Activated CD8-positive, alpha-beta T cell treated with anti-CD3 and anti-CD28 coated beads for 36 hours (primary cell): ENCODE measurements at places on chromosomes 2 and 18. TPM values are rescaled to one million over a fixed set of nuclear protein-coding genes. Genes with fewer than 3 reads are reported as not detected.

GRCh38 chr2:241443486-241444223 is 64.7 kb downstream of the STK25 start:
- H3K27ac ChIP-seq = peak overlapping the region; percentile 79
- H3K4me3 ChIP-seq = peak overlapping the region; percentile 53

GRCh38 chr18:11322716-11323115 is 173.3 kb upstream of the PIEZO2 start:
- no peak for DNase-seq
- no peaks in the 10 kb centered on the region for H3K36me3 ChIP-seq
- H3K4me1 ChIP-seq = peaks cover 7% of the 10 kb centered on the region
- H3K27me3 ChIP-seq = no peaks in the 10 kb centered on the region
- H3K4me3 ChIP-seq = no peak overlapping the region

GRCh38 chr2:62458671-62459081 is 47.3 kb downstream of the TMEM17 start:
- H3K4me3 ChIP-seq = no peak overlapping the region
- H3K27ac ChIP-seq = no peak overlapping the region
- DNase-seq = no peak
- H3K27me3 ChIP-seq = peaks cover 8% of the 10 kb centered on the region
- no peaks in the 10 kb centered on the region for H3K36me3 ChIP-seq

DNA sequence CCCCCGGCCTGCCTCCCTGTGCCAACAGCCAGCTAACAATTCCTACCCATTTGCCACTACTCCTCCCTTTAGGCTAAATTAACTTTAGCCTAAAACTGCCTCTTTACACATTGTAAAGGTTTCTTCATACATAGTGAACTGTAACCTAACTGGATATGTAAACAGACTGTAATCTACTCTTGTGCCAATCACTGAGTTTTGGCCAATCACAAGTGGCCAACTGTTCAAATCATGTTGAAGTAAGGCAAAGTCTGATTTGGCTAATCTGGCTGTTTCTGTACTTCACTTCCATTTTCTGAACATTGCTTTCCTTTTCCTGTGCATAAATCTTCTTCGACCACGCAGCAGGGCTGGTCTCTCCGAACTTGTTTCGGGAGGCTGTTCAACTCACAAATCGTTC is 103.6 kb upstream of the LYPD6 start:
- no peaks in the 10 kb centered on the region for H3K4me1 ChIP-seq
- peaks cover 25% of the 10 kb centered on the region for H3K27me3 ChIP-seq
- H3K27ac ChIP-seq = no peak overlapping the region
- DNase-seq = no peak

GRCh38 chr2:201882353-201883090 is 76.2 kb downstream of the CDK15 start:
- DNase-seq = peak; percentile 3
- H3K27me3 ChIP-seq = peaks cover 48% of the 10 kb centered on the region
- H3K36me3 ChIP-seq = no peaks in the 10 kb centered on the region

- H3K4me1 ChIP-seq = no peaks in the 10 kb centered on the region
- no peak for DNase-seq
- no peak overlapping the region for H3K27ac ChIP-seq
Observed at GRCh38 chr2:69166465-69166811, 153.5 kb downstream of the ANTXR1 start.

DNA sequence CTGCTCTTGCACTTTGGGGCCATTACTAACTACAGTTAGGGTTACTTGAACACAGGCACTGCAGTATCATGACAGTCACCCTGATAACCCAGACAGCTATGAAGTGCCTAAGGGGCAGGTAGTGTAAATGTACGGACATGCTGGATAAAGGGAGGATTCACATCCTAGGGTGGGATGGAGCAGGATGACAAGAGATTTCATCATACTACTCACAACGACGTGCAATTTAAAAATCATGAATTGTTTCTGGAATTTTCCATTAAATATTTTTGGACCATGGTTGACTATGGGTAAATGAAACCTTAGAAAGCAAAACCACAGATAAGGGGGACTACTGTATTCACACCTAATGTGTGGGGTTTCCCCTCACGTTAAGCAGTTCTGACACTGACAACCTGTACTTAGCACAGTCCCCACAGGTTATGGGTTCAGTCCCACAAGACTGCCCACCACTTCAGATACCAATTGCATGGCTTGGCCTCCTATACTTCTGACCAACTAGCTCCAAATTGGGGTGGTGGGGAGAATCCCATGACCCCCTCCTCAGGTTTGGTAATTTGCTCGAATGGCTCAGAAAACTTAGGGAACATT is 75.8 kb downstream of the NAT8 start:
- no peaks in the 10 kb centered on the region for H3K27me3 ChIP-seq
- H3K4me1 ChIP-seq = no peaks in the 10 kb centered on the region
- no peaks in the 10 kb centered on the region for H3K36me3 ChIP-seq
- H3K27ac ChIP-seq = no peak overlapping the region
- DNase-seq = no peak

- no peaks in the 10 kb centered on the region for H3K36me3 ChIP-seq
- no peaks in the 10 kb centered on the region for H3K4me1 ChIP-seq
- H3K4me3 ChIP-seq = no peak overlapping the region
- no peak overlapping the region for H3K27ac ChIP-seq
- H3K27me3 ChIP-seq = peaks cover 5% of the 10 kb centered on the region
Observed at GRCh38 chr2:144826105-144826504, 306.2 kb upstream of the ZEB2 start.

GRCh38 chr2:175180701-175181103 is 808 bp downstream of the ATP5MC3 start:
- H3K36me3 ChIP-seq = peaks cover 48% of the 10 kb centered on the region
- peaks cover 38% of the 10 kb centered on the region for H3K4me1 ChIP-seq
- peak overlapping the region; percentile 93 for H3K4me3 ChIP-seq
- peak overlapping the region; percentile 95 for H3K27ac ChIP-seq

DNA sequence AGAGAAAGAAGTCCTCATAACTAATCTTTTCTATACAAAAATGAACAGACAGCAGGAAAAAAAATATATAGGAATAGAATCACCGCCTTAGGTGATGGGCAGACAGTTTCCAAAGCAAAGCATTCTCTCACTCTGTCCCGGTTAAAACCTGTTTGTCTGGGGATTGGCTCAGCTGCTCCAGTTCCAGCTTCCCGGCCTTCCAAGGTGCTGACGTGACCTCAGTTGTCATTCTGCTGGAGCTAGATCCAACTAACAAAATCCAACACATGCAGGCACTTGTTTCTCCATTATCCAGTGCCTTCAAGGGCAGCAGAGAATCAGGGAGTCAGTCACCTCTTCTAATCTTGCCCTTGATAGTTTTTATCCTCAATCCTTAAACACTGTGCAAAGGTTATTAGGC is 52.8 kb downstream of the IKZF2 start:
- H3K36me3 ChIP-seq = peaks cover 3% of the 10 kb centered on the region
- H3K27me3 ChIP-seq = no peaks in the 10 kb centered on the region
- peak overlapping the region; percentile 40 for H3K27ac ChIP-seq
- DNase-seq = no peak
- peaks cover 48% of the 10 kb centered on the region for H3K4me1 ChIP-seq

DNA sequence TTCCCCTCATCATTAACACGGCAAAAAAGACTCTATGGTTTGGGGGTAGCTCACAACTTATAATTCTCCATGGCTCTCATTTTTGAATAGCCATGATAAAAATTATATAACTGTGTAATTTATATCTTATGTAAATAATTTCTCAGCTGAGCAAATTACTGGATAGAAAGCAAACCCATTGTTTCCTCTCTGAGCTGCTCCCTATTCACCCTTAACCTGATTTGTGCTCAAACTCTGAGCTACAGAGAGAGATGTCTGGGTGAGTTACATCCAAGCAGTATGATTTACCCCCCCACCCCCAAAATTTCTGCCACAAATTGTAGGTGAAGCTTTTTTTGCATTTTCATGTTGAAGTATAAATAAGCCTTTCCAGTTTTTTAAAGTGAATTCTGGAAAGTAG is 123.7 kb downstream of the TFCP2L1 start:
- H3K27ac ChIP-seq = no peak overlapping the region
- H3K4me1 ChIP-seq = no peaks in the 10 kb centered on the region
- H3K36me3 ChIP-seq = no peaks in the 10 kb centered on the region
- no peaks in the 10 kb centered on the region for H3K27me3 ChIP-seq

GRCh38 chr2:204849892-204850291 is 304.6 kb downstream of the PARD3B start:
- H3K27me3 ChIP-seq = no peaks in the 10 kb centered on the region
- H3K4me1 ChIP-seq = no peaks in the 10 kb centered on the region
- H3K4me3 ChIP-seq = no peak overlapping the region
- no peak overlapping the region for H3K27ac ChIP-seq
- no peak for DNase-seq
- no peaks in the 10 kb centered on the region for H3K36me3 ChIP-seq

- no peak overlapping the region for H3K4me3 ChIP-seq
- DNase-seq = no peak
- no peak overlapping the region for H3K27ac ChIP-seq
- peaks cover 10% of the 10 kb centered on the region for H3K4me1 ChIP-seq
Observed at GRCh38 chr2:39730685-39731302, 48.3 kb downstream of the THUMPD2 start.

Gene UCN
- 2.7 TPM for total RNA-seq

GRCh38 chr2:104944495-104944894 is 90.6 kb downstream of the POU3F3 start:
- peaks cover 6% of the 10 kb centered on the region for H3K27me3 ChIP-seq
- no peaks in the 10 kb centered on the region for H3K4me1 ChIP-seq
- no peak overlapping the region for H3K27ac ChIP-seq
- H3K4me3 ChIP-seq = no peak overlapping the region
